Right forelimb (tissue), 1 donor: ENCODE measurements at places on chromosomes 3 and 15.

DNA sequence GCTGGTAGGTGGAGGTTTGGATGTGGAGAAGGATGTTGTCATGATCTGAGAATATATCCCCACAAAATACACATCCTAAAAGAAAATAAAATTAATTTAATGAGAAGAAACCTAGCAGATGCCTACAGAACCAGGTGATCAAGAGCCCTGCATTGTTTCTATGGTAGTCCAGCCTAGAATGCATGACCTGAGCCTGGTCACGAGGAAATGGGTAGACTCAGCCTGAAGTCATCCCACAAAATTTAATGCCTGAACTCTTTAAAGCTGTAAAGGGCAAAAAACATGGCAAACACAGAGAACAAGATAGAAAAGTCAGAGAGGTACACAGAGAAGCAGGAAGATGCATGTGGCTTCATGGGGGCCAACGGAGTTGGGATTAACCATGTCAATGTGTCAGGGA lies 36.0 kb downstream of the LDHAL6B start:
- DNase-seq: no peak

DNA sequence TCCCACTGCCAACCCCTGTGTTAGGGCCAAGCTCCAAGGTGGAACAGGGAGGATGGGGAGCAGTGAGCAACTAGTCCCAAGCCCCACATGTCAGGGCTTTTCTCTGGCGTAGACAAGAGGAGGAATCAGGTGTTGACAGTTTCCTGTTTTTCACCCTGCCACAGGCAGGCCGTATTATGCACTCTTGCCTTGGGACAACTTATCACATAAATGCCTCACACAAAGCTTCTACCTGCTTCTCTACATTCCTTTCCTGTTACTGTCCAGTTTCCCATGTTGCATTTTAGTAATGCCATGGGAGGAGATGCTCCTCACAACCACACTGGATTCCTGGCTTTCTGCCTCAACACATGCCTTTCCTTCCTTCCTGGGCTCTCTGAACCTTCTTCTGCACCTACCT lies 381.2 kb upstream of the ATP11B start:
- no peak for DNase-seq

- DNase-seq: no peak
Measured at GRCh38 chr15:100248236-100248635, 93.5 kb downstream of the ADAMTS17 start.

DNA sequence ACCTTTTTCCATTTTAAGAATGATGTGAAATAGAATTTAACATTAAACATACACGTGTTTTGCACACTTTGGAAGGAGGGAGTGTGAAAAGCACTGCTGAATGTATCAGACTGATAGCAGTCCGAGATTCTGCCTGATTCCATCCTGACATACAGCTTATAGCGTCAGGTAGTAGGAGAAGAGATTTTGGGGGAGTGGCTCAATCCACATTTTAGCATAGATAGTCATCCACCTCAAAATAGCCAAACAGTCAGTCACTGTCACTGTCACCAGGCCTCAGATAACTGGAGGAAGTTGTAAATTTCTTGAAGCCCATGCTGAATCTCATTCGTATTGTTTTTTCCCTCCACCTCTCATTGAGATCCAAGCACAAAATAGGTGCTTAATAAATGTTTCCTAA lies 35.4 kb upstream of the ARHGEF26 start:
- DNase-seq: no peak

GRCh38 chr3:55235416-55235815 lies 251.7 kb downstream of the WNT5A start:
- DNase-seq: no peak

GRCh38 chr15:22980189-22981050 lies at the start of gene CYFIP1:
TSS of gene CYFIP1 (minus strand) at chr15:22980368. CDS start at chr15:22947285, 33,083 bp downstream.
- peak; percentile 90 for DNase-seq
